Activated naive CD4-positive, alpha-beta T cell treated with Interleukin-2 at 50 U/mL for 16 hours (primary cell): ENCODE measurements at places on chromosomes 16 and 17.

- DNase-seq: no peak
Measured at GRCh38 chr16:73793260-73793659, 503.4 kb upstream of the PSMD7 start.

GRCh38 chr16:82643936-82644630 lies 17.3 kb downstream of the CDH13 start:
- no peak for DNase-seq

GRCh38 chr17:8849311-8850041 lies 18.0 kb downstream of the PIK3R6 start:
- DNase-seq: no peak

DNA sequence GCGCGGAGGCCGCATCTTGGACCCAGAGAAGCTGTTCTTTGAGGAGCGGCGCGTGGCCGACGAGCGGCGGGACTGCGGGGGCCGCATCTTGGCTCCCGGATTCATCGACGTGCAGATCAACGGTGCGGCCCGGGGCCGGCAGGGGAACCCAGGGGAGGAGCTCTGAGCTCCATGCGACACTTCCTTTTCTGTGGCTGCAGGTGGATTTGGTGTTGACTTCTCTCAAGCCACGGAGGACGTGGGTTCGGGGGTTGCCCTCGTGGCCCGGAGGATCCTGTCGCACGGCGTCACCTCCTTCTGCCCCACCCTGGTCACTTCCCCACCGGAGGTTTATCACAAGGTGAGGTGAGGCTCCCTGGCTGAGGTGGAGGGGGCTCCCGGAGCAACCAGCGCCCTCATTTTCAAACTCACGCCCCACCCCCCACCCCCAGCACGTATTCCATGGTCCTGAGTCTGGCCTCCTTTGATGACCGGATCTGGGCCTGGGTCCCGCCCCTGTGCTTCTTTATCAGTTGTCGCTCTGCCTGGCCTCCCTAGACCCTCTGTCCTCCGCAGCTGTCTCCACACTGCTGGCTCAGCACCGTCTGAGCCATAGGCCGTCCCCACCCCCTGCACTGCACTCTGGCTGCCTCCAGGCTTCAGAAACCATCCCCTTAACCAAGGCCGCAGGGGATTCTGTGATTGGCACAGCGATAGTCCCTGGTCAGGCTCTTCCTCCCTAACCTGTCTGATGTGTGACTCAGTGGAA lies 787 bp downstream of the AMDHD2 start:
- peak; percentile 56 for DNase-seq

DNA sequence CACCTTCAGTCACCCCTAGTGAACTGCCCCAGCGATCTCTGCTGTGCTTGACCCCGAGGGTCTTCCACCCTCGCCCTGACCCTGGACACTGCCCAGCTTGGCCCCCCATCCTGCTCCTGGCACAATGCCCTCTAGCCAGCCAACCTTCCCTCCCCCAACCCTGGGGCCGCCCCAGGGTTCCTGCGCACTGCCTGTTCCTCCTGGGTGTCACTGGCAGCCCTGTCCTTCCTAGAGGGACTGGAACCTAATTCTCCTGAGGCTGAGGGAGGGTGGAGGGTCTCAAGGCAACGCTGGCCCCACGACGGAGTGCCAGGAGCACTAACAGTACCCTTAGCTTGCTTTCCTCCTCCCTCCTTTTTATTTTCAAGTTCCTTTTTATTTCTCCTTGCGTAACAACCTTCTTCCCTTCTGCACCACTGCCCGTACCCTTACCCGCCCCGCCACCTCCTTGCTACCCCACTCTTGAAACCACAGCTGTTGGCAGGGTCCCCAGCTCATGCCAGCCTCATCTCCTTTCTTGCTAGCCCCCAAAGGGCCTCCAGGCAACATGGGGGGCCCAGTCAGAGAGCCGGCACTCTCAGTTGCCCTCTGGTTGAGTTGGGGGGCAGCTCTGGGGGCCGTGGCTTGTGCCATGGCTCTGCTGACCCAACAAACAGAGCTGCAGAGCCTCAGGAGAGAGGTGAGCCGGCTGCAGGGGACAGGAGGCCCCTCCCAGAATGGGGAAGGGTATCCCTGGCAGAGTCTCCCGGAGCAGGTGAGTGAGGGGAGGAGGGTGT lies at the start of gene TNFSF13:
TSS of gene TNFSF13 (plus strand) at position 207 of the 776 bp plus-strand sequence. CDS start at position 497, 290 bp downstream.
- DNase-seq: no peak

DNA sequence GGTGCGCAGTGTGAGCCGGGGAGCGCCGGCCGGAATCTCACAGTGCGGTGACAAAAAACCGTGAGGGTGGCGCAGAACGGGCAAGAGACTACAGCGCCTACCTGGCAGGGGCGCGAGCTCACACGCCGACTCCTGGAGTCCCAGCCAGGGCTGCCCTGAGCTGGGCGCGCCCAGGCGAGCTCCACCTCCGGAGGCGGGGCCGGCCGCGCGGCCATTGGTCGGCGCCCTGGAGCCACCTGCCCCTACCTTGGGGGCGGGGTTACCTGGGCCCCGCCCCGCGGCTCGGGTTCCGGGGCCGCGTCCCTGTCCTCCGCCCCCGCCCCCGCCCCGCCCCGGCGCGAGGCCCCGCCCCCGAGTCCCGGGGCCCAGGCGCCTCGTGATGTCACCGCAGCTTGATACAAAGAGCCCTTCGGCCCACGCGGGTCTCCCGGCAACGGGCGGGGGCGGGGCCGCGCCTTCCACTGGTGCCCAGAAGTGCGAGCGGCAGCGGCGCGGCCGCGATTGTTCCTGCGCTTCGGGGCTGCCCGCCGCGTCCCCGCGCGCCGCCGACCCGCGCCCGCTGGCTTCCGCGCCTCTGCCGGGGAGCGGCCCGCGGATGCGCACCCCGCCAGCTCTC lies 96.3 kb downstream of the RAB11FIP4 start:
- peak; percentile 95 for DNase-seq

GRCh38 chr16:11583889-11584565 lies 2.7 kb downstream of the LITAF start:
- DNase-seq: no peak

GRCh38 chr16:3665508-3665907 lies 11.0 kb downstream of the DNASE1 start:
- peak; percentile 16 for DNase-seq

- no peak for DNase-seq
Measured at GRCh38 chr17:2214929-2215615, 88.5 kb downstream of the SMG6 start.

DNA sequence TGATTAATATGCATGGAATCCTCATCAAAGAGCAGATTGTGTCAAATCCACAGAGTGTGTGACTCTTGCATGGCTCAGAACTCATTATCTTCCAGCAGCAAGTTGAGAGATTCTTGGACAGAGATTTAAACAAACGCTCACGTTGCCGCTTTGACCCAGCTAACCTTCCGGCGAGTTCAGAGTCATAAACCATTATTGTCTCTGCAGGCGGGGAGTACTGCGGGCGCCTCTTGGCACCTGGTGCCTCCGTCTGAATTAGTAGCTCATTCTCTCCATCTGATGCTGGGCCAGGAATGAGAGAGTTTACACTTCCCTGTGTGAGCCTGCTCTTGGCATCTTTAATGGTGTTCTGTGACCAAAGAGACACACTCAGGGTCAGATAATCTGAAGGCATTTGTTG lies 138.6 kb upstream of the WSCD1 start:
- no peak for DNase-seq

DNA sequence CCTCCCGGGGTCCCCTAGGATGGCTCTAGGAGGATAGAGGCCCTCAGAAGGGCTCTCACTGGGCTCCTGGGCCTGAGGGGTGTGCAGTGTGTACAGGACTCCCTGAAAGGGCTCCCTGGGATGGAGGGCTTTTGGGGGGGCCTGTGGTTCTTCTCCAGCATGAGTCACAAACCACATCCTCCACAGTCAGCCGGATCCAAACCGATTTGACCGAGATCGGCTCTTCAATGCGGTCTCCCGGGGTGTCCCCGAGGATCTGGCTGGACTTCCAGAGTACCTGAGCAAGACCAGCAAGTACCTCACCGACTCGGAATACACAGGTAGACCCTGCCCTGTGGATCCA lies 4.5 kb downstream of the TRPV2 start:
- DNase-seq: peak; percentile 57

DNA sequence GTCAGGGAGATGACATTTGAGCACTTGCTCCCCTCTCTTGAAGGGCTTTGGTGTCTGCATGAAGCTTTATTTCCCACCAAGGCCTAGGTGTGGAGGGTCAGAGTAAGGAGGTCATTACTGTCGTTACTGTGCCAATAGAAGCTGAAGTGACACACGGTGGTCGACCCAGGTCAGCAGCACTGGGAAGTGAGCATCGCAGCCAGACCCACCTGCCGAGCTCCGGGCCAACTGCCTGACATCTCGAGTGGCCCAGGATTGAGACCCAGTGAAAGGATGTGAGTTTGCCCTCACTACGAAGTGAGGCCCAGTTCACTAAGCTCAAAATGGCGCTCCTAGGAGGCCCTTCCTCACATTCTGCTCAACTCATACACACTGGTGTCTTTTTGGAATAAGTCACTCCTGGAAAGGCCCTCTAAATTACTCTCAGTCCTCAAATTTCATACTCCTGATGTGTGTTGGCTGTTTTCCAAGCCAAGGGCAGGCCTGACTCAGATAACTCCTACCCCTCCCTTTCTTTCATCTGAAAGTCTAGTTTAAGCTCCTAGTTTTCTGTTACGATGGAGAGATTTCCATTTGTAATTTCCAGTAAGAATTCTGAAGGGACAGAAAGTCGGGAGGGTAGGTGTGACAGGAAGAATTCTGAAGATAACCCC lies 200.4 kb downstream of the LGALS9B start:
- DNase-seq: no peak

DNA sequence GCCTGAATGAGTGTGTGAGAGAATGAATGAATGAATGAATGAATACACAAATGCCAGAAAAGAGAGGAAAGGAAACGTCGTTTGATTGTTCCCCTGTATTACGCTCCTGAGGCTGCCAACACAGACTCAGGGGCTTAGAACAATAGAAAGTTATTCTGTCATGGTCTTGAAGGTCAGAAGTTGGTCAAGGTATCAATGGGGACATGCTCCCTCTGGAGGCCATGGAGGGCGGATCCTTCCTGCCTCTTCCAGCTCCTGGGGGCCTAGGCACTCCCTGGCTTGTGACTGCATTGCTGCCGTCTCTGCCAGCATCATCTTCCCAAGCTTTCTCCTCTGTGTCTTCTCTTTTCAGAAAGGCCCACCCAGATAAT lies 1.5 kb upstream of the SLC38A8 start:
- no peak for DNase-seq

DNA sequence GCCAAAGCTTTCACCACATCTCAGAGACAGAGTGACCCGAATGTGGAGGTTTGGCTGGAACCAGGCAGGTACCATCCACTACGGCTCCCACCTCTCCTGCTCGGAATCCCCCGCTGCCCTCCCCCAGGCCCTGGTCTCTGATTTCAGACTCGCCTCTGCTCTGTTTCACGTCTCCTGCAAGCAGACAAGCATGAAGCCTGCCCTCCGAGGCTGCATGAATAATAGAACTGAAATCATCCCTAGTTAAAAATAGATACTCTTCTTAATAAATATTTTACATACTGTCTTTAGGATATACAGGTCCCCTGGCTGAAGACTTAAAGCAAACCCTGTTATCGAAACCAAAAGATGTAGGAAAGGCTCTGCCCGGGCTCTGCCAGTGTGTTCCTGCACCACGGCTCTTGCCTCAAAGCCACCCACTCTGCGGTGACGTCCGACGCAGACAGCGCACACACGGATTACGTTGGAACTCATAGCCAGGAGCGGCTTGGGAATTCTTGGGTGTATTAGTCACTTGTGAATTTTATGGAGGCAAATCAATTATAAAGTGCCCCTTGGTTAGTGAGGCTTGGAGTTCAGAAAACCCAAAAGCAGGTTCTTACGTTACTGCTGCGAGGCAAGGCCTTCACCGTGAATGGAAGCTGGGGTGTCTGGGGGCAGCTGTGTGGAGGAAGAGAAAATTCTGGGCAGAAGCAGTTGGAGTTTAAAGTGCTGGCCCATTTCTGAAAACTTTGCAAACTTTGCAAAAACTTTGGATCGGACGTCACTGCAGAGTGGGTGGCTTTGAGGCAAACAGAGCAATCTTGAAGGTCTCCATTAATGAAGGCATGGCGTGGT lies 25.6 kb upstream of the NPTX1 start:
- DNase-seq: no peak

DNA sequence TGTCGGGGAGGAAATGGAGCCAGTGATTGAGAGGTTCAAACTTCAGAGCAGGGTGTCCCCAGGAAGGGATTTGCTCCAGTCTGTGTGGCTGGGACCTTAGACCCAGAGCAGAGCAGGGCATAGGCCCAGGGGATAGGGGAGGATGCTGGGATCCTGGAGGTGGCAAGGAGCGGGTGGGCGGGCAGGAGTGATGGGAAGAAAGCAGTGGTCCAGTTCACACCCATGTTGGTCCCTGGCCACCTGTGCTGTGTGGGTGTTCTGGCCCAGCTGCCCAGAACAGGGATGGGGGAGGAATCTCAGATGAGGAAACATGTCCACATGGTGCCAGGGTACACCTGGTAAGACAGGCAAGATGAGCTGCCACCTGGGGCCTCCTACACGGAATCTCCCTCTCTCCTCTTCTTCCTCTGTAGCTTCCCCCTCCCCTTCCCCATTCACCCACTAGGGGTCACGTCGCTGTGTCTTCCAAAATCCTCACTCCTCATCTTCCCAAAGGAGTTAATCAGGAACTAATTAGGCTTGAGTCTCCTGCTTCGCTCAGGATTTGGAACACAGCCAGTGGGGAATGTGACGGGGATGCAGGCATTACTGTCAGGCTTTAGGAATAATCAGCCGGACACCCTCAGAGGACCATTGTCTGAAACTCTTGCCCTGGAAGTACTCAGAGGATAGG lies 2.3 kb downstream of the BEAN1 start:
- DNase-seq: no peak

GRCh38 chr16:51473091-51473490 lies 322.0 kb upstream of the SALL1 start:
- DNase-seq: no peak

- peak; percentile 53 for DNase-seq
Measured at GRCh38 chr16:31200821-31201568, 1.6 kb downstream of the PYCARD start.

DNA sequence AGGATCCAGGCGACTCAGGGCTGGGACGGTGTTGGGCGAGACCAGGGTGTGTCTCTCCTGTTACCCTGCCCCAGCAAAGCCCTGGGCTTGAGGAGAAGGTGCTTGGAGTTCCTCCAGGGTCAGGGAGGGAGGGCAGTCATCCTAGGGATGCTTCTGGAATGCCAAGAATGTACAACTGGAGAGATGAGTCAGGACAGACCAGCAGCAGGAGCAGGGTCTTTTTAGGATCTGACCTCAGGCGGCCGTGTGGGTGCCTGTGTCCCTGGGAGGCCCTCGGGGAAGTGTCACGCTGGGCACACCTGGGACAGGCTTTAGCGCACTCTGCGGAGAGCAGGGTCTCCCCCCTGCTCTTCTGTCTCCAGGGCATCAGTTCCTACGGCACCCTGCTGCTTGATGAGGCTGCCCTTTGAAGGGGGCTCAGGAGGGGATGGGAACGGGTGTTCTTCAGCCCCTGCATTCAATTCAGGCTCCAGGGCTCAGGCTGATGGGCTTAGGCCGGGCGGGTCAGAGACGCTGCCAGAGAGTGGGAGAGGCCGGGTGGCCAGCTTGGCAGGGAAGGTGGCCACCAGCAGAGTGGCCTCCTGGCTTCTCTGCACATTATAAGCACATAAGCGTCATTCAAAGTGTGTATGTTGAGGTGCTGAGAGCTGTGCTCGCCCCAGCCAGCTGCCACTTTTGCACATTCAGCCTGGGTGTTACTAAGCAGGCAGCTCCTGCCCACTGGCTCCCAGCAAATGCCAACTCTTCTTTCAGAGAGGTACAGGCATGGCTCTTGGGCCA lies 8.4 kb upstream of the MTSS2 start:
- DNase-seq: no peak
